Activated naive CD4-positive, alpha-beta T cell (primary cell): ENCODE measurements at places on chromosomes 1 and 21.
A peak's percentile ranks its signal among the peaks of the same experiment; 100 is the strongest.

GRCh38 chr1:172662464-172663109, 3.7 kb downstream of the FASLG start:
- DNase-seq: peak; percentile 66

DNA sequence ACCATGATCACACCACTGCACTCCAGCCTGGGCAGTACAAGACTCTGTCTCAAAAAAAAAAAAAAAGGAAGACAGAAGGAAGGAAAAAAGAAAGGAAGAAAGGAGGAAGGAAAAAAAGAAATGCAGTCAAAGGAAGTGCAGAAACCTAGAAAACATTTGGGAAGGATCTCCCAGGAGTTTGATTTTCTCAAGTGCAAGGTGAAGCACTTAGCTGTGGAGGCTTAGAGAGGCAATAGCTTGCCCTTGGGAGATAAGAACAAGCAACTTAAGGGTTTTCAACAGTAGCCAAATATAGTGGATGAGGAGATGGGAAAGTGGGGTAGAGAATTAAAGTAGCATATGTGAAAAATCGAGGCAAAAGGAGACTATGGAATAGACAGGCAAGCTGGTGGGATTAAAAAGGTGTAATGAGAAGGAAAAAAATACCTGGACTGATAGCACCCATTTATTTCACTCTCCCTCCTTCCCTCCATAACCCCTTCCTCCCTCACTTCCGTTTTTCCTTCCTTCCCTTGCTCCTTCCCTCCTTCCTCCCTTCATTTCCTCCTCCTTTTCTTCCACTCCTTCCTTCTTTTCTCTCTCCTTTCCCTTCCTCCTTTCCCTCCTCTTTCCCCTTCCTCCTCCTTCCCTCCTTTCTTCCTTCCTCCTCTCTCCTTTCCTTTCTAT, 6.8 kb upstream of the FAM89A start:
- no peak for DNase-seq

- DNase-seq: no peak
These were observed 316.0 kb upstream of the ADGRL4 start for GRCh38 chr1:79322511-79323027.

DNA sequence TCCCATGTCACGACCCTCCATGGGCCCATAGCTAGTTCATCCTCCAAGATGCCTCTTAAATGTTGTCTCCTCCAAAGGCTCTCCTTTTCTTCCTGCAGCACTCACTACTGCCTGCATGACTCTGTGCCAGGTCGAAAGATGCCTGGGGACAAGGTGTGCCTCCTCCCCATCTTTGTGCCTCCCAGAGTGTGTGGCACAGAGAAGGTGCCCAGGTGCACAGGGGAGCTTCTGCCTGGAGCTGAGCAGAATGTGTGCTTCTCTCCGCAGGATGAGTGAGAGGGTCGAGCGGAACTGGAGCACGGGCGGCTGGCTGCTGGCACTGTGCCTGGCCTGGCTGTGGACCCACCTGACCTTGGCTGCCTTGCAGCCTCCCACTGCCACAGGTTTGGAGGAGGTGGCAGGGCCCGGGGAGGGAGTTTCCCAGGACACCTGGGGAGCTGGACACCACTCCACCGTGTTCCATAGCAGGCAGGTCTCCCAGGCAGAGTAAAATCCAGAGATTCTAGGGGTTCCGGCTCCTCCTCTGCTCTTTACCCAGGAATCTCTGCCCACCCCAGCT, 6.9 kb upstream of the PPM1J start:
- DNase-seq: no peak
